ENCODE measurements at places on chromosomes 5 and 9.

DNA sequence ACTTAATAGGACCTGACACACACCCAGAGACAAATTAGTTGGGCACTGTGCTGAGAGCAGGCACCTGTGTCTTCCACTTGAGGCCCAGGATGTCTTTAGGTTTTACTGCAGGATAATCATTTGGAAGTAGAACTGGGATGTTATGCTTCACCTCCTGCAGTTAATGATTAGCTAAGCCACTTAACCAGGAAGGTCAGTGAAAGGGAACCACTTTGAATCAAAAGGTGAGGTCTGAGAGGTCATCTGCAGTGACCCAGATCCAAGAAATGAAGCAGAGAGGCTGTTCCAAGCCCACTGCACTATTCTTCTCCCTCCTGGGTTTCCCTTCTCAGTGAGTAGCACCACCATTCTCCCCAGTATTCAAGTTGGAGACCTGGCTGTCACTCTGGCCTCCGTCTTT is 110.5 kb downstream of the SNX18 start:
- no peak for DNase-seq

GRCh38 chr5:142119051-142119625 is 10.6 kb downstream of the NDFIP1 start:
- no peak for DNase-seq

- peak; percentile 47 for DNase-seq
Measured at GRCh38 chr5:114789773-114790402, 379.8 kb downstream of the TRIM36 start.

DNA sequence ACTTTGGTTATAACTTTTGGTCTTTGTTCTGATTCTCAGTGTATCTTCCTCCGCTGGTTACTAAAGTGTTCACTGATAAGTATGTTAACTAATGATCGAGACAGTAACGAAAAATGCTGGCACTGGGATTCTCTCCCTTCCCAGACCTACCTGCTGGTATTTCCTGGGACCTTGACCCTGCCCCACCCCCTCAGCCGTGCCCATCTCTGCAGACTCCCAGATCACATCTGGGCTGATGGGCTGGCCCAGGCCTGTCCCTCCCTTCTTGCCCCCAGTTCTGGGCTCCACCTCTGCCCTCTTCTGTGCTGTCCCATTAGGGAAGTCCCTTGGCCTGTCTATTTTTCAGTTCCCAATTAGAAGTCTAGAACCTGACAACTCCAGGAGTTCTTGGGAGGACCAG is 46.9 kb downstream of the NEURL1B start:
- DNase-seq = no peak

DNA sequence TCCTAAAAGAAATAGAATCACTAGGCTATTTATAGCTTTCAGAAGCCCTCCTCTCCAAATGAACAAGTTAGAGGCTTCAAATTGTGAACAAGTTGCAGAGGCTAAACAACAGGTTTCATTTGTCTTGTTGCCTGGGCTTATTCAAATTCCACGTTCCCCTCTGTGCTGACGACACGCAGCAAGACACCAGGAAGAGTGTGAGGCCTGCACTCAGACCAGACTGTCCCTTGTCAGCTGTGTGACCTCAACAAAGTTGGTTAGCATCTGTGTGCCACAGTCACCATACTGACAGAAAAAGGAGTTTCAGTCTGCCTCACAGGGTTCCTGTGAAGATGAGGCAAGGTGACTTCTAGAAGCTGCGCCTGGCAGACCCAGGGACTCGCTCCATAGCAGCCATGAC is 22.1 kb upstream of the GABBR2 start:
- DNase-seq = no peak

GRCh38 chr5:98320343-98320742 is 453.1 kb upstream of the RGMB start:
- DNase-seq = no peak

DNA sequence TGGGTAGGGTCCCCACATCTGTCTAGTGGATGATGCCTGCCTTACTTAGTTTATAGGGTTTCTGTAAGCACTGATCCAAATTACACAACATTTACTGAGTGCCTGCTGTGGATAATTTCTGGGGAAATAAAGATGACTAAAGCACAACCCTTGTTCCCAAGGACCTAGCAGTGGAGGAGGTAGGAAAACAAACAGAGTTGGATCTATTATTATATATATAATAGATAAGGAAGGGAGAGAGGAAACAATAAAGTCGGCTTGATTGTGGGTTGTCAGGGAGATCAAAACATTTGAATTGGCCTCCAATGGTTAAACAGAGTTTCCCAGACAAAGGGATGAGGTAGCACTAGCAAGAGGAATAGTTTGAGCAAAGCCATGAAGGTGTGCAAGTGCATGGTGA is 14.0 kb downstream of the IL33 start:
- DNase-seq = peak; percentile 88

- peak; percentile 77 for DNase-seq
Measured at GRCh38 chr9:128494108-128494745, 10.3 kb upstream of the GLE1 start.

GRCh38 chr9:8917956-8918739 is 1118.6 kb upstream of the DMAC1 start:
- peak; percentile 35 for DNase-seq

- no peak for DNase-seq
Measured at GRCh38 chr5:1842004-1842819, 40.5 kb downstream of the IRX4 start.

- DNase-seq = no peak
Measured at GRCh38 chr9:126956917-126957686, 42.5 kb downstream of the RALGPS1 start.

GRCh38 chr9:25562101-25562500 is 116.1 kb downstream of the TUSC1 start:
- no peak for DNase-seq

GRCh38 chr5:165410476-165410875 is 1905.1 kb downstream of the MAT2B start:
- no peak for DNase-seq

- DNase-seq = no peak
Measured at GRCh38 chr9:127036437-127036836, 86.0 kb downstream of the ANGPTL2 start.

GRCh38 chr9:14315875-14316601 is 2.1 kb upstream of the NFIB start:
- peak; percentile 79 for DNase-seq

DNA sequence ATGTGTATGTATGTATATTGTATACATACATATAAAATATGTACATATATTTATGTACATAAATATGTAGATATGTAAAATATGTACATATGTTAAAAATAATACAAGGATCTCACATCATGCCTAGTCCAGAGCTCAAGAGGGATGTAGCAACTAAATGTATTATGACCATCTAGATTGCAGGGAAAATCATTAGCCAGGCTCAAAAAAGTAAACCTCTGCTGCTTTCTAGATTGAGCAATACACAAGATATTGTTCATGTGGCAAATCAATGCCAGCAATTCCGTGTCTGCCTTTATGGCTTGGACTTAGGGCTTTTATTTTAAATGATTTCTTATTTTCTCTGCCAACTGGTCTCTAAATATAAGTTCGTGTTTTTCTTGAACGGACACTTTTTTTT is 65.2 kb downstream of the RAI14 start:
- no peak for DNase-seq

GRCh38 chr5:78077369-78078068 is 217.0 kb downstream of the AP3B1 start:
- DNase-seq = no peak

DNA sequence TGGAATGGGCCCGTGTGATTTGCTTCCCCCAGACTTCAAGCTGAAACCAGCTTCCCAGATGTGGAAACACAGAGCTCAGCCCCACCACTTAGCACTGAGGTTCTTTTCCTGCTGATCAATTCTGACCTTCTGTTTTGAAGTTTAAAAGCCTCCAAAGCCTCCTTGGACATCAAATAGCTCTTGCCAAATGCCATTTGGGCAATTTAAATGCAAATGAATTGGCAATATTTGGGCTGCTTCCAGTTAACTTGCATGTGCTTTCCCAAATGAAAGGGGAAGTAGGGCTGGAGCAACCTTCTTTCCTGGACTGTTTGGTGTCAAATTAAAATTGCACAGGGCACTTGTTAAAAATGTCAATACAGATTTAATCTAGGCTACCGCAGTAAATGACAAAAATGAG is 710.5 kb downstream of the TLR4 start:
- DNase-seq = no peak

- DNase-seq = no peak
Measured at GRCh38 chr5:149959406-149960236, 937 bp upstream of the SLC26A2 start.

DNA sequence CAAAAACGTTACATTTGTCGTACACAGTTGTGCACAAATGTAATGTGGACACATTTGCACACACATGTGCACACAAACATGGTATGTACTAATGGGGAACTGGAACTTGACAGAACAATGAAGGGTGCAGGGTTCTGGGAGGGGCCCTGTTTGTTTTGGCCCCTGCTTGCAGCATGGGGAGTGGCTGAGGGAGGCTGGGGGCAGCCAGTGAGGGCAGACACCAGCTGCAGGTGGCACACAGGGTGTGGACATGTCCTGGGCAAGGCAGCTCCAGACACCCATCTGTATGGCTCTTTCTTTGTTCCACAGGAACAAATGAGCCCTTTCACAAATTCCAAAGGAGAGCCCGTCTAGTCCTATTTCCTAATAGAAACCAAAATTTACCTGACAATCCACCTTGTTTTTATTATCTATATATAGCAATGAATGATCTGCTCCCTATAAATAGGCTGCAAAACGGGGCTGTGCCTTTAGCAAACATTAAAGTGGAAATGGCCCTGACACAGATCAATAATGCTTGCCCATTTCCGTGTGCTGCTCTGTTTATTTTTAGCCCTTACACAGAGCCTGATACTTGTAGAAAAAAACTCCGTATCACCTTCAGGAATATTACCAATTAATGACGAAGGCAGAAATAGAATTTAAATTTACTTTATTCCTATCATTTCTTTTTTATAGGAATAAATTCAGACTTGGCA is 26.4 kb downstream of the MARCHF3 start:
- no peak for DNase-seq

DNA sequence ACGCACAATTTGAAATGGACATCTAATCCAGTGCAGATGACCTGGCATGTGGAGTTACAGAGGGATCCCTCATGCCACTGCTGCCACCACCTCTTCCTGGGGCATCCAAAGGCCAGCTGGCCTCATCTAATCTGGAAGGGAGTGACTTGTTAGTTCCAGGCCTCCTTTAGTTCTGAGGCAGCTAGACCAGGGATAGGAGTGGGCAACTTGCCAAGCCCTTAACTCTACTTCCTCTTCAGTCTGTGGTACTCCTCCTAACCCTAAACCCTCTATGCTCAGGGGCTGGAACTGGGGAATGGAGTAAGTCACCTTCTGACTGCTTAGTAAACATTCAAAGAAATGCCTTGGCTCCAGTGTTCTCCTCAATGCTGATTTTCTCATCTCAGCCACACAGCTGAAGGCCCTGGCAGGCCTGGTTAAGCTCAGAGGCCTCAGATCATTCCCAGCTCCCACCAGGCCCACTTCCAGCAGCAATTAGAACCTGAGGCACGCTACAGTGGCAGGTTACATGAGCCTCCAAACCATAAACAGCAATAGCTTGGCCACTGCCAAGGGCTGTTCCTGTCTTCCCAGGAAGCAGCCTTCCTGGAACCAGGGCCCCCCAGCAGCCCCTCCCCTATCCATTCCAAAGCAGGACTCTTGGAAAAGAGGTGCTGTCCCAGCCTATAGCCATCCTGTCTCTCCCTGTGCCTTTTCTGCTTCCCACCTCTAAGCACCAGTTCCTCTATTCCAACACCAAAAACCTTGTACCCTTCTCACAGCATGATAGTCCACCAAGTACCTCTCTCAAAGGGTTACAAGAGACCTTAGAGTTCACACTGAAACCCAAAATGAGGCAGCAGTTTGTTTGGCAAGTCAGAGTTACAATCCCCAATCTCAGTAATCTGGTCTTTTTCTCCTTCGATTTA is 2.0 kb downstream of the EIF4EBP3 start:
- no peak for DNase-seq

DNA sequence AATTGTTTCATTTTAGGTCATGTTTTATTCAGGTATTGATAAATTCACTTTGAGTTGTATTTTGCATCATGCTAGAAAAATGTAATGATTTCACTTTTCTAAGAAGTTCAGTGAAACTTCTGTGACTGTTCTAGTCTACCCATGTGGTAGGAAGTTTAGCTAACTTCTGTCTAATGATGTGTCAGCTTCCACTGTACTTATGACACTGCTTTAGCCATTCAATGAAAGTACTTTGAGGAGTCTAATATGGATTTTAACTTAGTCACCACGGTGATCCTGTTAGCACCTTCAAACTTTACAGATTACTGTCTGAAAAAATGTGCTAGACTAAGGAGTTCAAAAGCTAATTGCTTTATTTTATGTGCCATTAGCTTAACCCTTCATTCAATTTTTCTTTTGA is 1510.5 kb upstream of the CDH9 start:
- DNase-seq = no peak

DNA sequence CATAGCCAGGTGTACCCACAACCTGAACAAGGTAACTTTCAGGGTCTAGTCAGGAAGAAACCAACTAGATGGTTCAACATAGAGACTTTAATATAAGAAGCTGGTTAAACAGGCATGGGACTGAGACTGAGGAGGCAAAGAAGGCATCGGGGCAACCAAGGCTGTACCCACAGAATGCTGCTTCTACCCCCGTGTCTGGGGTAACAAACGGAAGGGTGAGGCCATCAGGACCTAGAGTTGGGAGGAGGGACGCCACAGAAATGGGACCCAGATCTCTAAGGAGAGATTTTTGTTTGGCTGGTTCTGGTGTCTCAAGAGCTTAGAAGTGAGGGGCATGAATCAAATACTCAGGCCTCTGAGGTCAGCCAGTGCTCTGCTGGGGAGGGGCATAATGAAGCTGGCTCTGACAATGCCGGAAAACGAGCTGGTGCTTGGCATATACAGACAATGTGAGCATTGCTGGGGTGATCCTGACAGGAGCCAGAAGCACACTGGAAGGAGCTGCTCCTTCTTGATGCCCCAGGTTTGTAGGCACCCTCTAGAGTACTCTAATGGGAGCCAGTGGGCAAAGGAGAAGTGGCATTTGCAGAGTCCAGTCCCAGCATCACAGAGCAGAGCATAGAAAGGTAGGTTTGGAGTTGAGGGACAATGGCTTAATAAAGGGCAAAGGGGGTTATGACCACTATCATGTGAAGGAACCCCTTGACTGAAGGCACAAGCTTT is 3.7 kb downstream of the MLANA start:
- DNase-seq = no peak

DNA sequence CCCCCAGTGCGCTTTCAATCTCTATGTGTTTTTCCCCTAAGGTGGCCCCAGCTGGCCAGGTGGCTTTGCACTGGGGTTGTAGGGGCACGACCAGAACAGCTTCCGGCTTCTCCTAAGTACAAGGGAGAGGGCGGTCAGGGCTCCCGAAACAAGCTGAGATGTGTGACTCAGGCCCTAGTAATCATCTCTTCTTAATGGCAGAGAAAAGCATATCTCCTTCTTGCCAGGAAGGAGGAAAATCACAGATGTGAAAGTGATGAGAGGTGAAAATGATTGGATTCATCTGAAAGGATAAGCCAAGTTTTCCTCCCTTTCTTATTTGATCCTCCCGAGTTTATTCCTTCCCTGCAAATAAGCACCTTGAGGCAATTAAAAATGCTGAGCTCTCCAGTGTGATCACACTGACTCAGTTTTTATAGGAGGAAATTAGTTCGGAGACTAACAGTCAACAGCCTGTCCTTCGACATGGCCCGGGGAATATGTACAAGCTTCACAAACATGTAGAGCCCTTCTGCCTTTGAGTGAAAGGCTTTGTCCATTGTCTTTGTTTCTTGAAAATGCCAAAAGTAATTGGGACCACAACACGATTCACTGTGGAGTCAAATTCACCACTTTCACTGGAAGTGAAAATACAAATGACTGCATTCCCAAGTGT is 514.8 kb downstream of the PSAT1 start:
- no peak for DNase-seq

Measured in NCI-H2081 (cell line).